ENCODE measurements at places on chromosomes 4 and X.

- no peak for DNase-seq
Measured at GRCh38 chr4:149279776-149280175, 535.9 kb downstream of the IQCM start.

- no peak for DNase-seq
Measured at GRCh38 chr4:74768857-74769525, 25.3 kb downstream of the BTC start.

DNA sequence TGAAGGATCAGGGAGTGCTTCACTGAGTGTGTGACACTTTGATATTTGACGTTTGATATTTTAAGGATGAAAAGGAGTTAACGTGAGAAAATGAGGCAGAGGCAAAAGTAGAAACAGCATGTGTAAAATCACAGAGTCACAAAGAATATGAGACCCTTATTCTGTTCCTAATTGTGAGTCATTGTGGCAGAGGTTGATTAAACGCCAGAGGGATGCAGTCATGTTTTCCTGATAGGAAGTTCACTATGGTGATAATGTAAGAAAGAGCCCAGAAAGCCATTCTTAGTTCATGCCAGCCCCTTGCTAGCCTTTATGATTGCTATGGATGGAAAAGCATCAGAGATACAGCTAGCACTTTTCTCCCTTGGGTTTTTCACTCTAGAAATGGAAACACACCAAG is 33.5 kb upstream of the IGSF1 start:
- no peak for DNase-seq

DNA sequence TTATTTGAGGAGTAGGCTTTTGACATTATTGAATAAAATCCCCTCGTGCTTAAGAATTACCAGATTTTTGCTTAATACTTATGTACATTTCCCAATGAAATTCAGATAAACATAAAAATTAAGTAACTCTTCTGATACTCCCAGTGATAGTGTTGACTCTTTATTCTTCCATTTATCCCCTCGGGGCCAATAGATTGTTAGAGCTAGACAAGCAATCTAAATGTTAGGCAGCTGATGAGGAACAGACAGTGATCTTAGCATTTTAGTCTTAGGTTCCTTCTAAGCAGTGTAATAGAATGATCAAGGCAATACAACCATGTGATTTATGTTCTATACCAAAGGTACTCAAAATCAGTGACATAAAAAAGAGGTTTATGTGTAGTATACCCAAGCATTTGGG is 68.7 kb downstream of the USP9X start:
- no peak for DNase-seq

DNA sequence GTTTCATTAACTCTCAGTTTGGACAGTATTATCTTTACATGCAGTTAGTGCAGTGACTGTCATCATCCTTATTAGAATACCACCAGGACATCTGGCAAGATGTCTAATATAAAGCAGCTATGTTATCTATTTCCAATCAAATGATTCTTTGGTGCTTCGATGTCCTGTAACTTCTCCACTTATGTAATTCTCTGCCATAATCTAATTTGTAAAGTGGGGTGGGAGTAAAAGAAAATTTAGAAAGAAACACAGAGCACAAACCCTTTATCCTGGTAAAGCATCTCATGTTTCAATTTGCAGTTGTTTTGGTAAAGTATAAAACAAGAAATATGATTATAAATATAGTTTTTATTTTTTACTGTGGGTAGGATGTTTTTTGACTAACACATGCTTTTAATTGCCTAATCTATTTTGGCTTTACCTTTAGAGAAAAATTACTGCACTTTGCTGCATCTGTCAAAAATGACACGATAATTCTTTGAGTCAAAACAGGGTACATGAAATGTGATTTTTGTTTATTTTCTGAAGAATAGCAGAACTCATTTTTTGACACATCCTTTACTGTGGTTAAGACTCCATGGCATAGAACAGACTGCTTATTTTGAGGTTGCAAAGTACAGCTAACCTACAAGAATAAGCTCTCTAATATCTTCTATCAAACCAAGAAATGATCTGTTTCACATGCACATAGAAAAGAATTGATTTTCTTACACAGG is 382.9 kb downstream of the RPA4 start:
- no peak for DNase-seq

DNA sequence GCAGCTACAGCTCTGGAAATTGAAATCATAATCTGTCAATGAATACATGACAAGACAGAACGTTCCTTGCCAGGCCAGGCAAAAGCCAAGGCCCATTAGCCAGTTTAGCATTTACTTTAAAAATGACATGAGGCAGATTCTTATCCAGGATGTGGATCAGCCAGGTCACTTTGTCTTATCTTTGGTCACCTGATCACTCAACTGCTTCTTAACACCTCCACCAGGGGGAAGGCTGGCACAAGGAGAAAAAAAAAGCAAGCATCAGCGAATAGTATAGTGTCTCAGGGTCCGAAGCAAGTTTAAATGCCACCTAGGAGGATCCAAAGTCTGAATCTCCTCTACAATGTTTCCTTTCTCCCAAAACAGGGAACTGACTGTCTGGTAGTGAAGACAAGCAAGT is 18.8 kb downstream of the ATP1B4 start:
- DNase-seq = no peak

DNA sequence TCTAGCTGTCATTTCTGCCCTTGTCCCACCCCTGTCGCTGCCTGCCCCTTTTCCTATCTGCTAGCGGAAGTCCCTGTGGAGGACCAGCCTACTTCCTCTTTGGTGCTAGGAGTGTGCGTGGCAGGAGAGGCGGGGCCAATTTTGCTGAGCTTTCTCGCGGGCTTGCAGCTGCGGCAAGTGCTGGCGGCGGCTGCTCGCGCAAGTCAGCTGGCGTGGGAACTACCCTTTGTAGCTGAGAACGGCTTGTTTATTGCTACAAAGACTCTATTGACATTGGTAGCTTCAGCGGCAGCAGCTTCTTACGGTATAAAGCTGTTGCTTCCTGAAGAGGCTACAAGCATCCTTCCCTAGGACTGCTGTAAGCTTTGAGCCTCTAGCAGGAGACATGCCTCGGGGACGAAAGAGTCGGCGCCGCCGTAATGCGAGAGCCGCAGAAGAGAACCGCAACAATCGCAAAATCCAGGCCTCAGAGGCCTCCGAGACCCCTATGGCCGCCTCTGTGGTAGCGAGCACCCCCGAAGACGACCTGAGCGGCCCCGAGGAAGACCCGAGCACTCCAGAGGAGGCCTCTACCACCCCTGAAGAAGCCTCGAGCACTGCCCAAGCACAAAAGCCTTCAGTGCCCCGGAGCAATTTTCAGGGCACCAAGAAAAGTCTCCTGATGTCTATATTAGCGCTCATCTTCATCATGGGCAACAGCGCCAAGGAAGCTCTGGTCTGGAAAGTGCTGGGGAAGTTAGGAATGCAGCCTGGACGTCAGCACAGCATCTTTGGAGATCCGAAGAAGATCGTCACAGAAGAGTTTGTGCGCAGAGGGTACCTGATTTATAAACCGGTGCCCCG is at the start of gene MAGEH1:
TSS of gene MAGEH1 (plus strand) at position 138 of the 843 bp plus-strand sequence. CDS start at position 386, 248 bp downstream.
- peak; percentile 93 for DNase-seq

- no peak for DNase-seq
Measured at GRCh38 chrX:34227804-34228203, 95.7 kb upstream of the FAM47A start.

GRCh38 chr4:46909078-46909477 is at the start of gene COX7B2:
Gene COX7B2 (minus strand): TSS chr4:46909245. CDS start chr4:46735192, 174,053 bp downstream.
- no peak for DNase-seq

- DNase-seq = peak; percentile 93
Measured at GRCh38 chr4:185395238-185395955, at the start of gene LRP2BP. Gene LRP2BP (minus strand): TSS chr4:185395924. CDS start chr4:185378186, 17,738 bp downstream.

GRCh38 chr4:52752936-52753335 is 1.7 kb upstream of the ERVMER34-1 start:
- DNase-seq = no peak

DNA sequence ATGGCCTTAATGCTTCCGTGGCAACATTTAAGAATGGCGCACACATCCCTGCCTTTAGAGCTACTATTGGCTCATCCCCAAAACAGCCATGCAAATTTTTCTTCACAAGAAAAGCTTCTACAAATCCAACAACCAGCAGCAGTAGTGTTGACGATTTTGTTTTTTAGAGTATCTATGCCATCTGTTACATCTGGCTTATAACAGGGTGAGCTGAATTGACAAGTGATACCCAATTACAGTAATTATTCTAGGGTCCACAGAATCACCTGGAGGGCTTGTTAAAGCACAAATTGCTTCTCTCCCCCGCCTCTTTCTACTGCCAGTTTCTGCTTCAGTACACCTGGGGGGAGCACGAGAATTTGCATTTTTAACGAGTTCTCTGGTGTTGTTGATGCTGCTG is 34.1 kb downstream of the DCHS2 start:
- no peak for DNase-seq

- DNase-seq = no peak
Measured at GRCh38 chr4:122212880-122213279, 60.7 kb downstream of the BLTP1 start.

- no peak for DNase-seq
Measured at GRCh38 chr4:183430317-183430993, 14.0 kb upstream of the CDKN2AIP start.

- no peak for DNase-seq
Measured at GRCh38 chr4:141371206-141371605, 150.5 kb downstream of the ZNF330 start.

- no peak for DNase-seq
Measured at GRCh38 chr4:173909294-173909693, 374.2 kb downstream of the FBXO8 start.

- DNase-seq = no peak
Measured at GRCh38 chr4:39232100-39232499, 49.8 kb downstream of the WDR19 start.

GRCh38 chr4:113878668-113879067 is 100.8 kb downstream of the ARSJ start:
- no peak for DNase-seq

DNA sequence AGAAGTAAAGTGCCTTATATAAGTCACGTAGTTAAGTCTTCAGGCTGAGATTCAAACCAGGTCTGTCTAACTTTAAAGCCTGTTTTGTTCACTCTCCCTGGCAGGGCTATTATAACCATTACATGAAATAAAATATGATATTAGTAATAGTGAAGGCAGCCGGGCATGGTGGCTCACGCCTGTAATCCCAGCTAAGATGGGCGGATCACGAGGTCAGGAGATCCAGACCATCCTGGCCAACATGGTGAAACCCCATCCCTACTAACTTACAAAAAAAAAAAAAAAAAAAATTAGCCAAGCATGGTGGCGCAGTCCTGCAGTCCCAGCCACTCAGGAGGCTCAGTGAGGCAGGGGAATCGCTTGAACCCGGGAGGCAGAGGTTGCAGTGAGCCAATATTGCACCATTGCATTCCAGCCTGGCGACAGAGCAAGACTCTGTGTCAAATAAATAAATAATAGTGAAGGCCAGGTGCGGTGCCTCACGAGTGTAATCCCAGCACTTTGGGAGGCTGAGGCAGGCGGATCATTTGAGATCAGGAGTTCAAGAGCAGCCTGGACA is 22.1 kb upstream of the SOWAHD start:
- no peak for DNase-seq

GRCh38 chr4:118740869-118741268 is 55.7 kb downstream of the METTL14 start:
- peak; percentile 20 for DNase-seq

DNA sequence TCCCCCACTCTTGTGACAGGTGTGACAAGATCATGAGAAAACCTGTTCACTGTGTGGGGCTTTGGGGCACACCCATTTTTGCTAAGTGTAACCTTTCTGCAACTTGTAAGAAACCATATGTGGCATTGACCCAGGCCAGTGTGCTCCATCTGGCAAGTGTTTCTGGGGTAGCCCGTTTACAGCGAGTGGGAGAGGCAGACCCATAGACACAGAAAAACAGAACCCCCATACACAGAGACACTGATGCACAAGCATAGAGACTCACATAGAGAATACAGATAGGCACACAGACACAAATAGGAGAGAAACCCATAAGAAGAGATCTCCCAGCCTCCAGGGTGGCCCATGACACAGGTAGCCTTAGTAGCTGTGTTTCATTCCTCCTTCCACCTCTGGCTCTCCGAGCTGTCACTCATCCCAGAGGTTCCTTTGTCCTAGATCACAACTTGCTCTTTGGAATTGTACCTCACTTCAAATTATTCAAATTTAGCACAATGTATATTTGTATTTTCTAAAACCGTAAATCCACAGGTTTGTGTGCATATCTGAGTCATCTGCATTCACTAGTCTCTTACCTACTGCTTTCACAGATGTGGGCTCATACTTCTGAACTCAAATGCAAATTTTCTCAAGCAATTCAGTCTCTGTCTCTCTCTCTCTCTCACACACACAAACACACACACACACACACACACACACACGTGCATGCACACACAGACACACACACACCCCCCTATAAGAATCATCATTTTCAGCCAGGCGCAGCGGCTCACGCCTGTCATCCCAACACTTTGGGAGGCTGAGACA is 114.4 kb downstream of the SH3KBP1 start:
- no peak for DNase-seq

GRCh38 chr4:173990126-173990868 is 293.2 kb downstream of the FBXO8 start:
- peak; percentile 7 for DNase-seq

- DNase-seq = peak; percentile 13
Measured at GRCh38 chr4:8157944-8158709, 486 bp downstream of the ABLIM2 start.

DNA sequence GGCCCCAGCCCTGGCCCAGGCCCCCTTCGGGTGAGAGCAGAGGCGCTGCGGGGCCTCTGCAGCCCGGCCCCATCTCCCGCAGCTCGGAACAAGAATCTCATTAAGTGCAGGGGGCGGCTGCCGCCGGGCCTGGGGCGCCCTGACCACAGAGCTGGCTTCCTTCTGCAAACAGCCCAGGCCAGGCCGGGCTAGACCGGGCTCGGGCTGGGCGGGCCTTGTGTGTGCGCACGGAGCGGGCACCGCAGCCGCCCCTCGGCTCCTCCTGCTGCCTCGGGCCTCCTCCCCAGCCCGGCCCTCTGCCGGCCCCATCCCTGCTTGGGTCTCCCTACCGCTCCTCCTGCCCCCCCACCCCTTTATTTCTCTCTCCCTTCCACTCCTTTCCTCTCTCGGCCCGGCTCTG is 83.3 kb downstream of the EFNB1 start:
- no peak for DNase-seq

DNA sequence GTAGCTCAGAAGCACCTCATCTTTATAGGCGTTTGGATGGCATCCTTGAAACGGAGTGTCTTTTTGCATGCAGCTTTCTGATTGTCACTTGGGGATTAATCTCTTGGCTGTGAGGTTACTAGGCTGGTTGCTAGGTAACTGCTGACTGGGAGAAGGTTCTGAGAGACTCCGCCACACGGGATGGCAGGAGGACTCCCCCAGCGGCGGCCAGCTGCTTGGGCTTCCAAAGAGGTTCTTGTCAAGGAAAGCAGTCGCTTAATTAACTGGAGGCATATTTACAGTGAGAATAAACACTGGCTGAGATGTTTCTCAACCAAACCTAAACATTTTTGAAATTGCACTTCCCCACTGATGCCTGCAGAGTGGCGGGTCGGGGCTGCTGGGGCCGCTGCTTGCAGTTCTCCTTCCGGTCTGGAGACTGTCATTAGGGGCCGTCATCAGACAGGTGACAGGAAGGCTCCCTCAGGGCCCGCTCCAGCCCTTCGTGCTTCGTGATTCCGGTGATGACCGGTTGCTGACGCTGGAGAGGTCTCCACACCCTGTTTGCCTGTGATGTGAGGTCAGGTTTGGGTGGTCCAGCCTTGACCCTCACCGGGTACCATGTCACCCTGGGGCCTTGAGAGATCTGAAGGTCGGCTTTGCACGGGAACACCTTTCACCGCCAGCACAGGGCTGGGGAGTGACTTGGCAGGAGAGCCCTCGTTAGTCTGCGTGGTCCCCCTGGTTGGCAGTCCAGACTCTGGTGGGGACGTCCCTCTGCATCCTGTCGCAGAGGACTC is 9.1 kb downstream of the NSG1 start:
- DNase-seq = peak; percentile 52
